ENCODE measurements at places on chromosomes 1 and 21.

- H3K27me3 ChIP-seq, result no peaks in the 10 kb centered on the region
- no peak for DNase-seq
- no peaks in the 10 kb centered on the region for H3K36me3 ChIP-seq
- no peaks in the 10 kb centered on the region for H3K4me1 ChIP-seq
- no peak overlapping the region for H3K27ac ChIP-seq
These were observed 469.3 kb downstream of the LTN1 start for GRCh38 chr21:28523367-28523766.

GRCh38 chr1:88746916-88747315, 62.8 kb downstream of the PKN2 start:
- no peak for DNase-seq
- no peaks in the 10 kb centered on the region for H3K27me3 ChIP-seq
- H3K36me3 ChIP-seq, result no peaks in the 10 kb centered on the region
- H3K27ac ChIP-seq, result no peak overlapping the region

DNA sequence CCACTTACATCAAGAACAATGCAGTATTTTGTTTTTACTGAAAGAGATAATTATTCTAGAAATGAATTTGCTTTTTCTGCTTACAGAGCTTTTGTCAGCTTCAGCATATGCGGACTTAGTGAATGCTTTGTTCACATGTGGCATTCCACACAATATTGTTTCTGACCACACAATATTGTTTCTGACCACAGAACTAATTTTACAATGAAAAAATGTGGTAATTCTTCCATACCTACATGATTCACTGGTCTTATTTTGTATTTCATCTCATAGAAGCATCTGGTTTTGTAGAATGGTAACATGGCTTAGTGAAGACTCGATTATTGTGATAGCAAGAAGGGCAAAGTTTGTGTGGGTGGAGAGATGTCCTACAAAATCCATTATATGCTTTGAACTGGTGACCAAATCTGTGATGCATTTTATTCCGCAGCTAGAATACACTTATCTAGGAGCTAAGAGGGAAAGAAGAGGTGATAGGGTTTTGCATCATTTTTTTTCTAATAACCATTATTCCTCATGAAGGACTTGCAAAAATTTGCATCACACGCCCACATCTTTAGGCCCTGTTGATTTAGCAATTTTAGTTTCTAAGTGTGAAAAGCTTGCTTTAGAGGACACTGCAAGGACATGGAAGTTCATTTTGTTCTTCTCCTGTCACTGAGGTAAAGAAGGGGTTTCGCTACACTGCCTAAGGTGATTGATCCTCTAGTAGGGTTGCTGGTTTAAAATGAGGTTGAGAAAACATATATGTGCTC, 75.3 kb downstream of the HLX start:
- no peak overlapping the region for H3K27ac ChIP-seq
- no peak for DNase-seq
- H3K27me3 ChIP-seq, result no peaks in the 10 kb centered on the region
- no peaks in the 10 kb centered on the region for H3K36me3 ChIP-seq

DNA sequence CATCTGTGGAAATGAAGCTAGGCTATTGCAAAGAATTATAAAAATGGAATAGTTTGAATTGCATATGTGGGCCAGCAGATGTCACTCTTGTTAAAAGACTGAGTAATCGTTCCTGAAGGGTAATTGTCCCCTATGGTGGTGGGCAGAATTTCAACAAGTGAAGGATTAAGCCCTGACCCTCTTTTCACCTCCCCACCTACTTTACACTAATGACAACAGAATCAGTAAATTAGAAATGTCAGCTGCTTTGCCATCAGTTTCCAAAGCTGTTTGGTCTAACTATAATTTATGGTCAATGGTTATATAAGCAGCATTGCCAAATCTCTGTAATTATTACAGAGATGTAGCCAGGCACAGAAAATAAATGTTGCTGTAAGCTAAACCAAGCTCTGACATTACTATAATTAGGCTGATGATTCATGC, 898.6 kb downstream of the AMY1C start:
- H3K27me3 ChIP-seq, result no peaks in the 10 kb centered on the region
- DNase-seq, result no peak
- H3K27ac ChIP-seq, result no peak overlapping the region
- H3K36me3 ChIP-seq, result no peaks in the 10 kb centered on the region
- no peaks in the 10 kb centered on the region for H3K4me1 ChIP-seq
- no peak overlapping the region for H3K4me3 ChIP-seq

DNA sequence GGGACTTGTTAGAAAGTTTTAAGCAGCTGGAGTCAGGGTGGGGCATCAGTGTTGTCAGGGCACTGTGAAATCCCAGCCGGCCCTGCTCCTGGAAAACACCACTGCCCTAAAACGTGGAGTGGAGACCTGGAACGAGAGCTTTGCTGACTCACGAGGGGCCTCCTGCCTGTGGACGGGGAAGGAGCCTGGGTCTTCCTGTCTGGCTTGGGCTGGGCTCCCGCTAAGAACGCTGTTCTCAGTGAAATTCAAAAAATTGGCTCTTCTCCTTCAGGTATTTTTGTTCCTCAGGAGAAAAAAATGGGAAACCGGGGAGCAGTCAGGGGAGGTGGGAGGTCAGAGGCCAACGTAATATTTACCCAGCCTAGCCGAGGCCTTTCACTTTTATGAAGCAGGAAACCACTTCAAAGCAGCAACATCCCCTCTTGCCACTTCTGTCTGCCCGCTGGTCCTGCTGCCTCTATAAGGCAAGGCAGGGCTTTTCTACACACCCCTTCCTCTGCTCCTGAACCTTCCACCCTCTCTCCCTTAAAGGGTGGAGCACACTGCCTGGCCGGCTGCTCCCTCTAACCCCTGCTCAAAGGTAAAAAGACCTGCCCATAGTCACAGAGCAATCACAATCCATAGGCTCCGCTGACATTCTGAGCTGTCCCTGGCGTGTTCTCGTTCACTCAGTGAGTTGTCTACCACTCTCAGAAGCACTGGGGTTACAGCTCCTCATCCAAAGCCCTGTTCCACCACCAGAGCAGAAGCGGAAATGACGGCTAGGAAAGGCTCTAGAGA, 8.0 kb downstream of the PLXNA2 start:
- H3K27me3 ChIP-seq, result peaks cover 3% of the 10 kb centered on the region
- no peak overlapping the region for H3K4me3 ChIP-seq
- peaks cover 25% of the 10 kb centered on the region for H3K4me1 ChIP-seq

- no peaks in the 10 kb centered on the region for H3K27me3 ChIP-seq
- 0 out of 2 replicates have a peak overlapping the region, but pooled peaks have one; percentile 22 for H3K4me3 ChIP-seq
- no peaks in the 10 kb centered on the region for H3K36me3 ChIP-seq
- peaks cover 36% of the 10 kb centered on the region for H3K4me1 ChIP-seq
These were observed 130.9 kb upstream of the ZBTB40 start for GRCh38 chr1:22320587-22321344.

DNA sequence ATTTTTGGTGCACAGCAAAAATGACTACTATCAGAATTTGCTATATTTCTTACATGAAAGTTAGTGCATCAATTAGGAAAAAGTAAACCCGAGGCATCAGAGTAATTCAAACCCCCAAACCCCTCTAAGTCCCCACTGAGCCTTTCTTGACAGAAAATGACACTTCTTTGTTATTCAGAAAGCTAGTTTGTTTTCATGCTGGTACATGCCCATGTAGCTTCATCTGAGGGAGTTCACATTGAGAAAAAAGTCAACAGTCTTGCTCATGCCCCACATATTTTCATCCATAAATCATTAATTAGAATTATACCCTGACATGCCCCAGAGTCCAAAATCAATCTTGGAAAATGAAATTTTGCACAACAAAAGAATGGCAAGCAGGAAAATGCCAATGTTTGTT, 39.9 kb upstream of the PDC start:
- DNase-seq, result no peak
- no peak overlapping the region for H3K27ac ChIP-seq
- H3K36me3 ChIP-seq, result no peaks in the 10 kb centered on the region
- peak overlapping the region; percentile 10 for H3K4me3 ChIP-seq

GRCh38 chr1:226195144-226195543, 8.6 kb upstream of the ACBD3 start:
- DNase-seq, result no peak
- no peaks in the 10 kb centered on the region for H3K27me3 ChIP-seq

DNA sequence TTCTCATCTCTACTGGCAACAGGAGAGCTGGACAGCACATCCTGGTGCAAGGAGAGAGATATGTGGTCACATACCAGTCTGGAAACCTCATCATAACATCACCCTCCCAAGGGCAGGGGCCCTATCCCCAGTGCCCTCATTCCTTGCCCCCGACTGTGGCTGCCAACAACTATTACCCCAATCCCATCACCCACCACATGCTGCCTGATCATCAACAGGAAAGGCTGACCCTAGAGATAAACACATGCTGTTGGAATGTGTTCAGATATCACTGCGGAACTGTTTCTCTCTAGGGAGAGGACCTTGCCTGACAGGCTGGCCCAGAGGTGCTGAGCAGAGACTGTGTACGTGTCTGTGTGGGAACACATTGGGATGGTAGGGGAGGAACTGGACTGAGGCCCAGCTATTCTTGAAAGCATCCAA, 4.5 kb upstream of the INKA2 start:
- no peaks in the 10 kb centered on the region for H3K36me3 ChIP-seq
- peaks cover 6% of the 10 kb centered on the region for H3K27me3 ChIP-seq
- H3K27ac ChIP-seq, result no peak overlapping the region
- H3K4me1 ChIP-seq, result peaks cover 2% of the 10 kb centered on the region

- no peak overlapping the region for H3K4me3 ChIP-seq
- no peaks in the 10 kb centered on the region for H3K27me3 ChIP-seq
- H3K36me3 ChIP-seq, result no peaks in the 10 kb centered on the region
- no peak overlapping the region for H3K27ac ChIP-seq
- DNase-seq, result no peak
These were observed 57.2 kb upstream of the ANGPTL1 start for GRCh38 chr1:178928041-178928440.

- DNase-seq, result no peak
- no peaks in the 10 kb centered on the region for H3K36me3 ChIP-seq
- H3K4me3 ChIP-seq, result no peak overlapping the region
These were observed 26.5 kb upstream of the SRP9 start for GRCh38 chr1:225750875-225751824.

GRCh38 chr1:109991400-109991925, 6.9 kb downstream of the AHCYL1 start:
- H3K36me3 ChIP-seq, result no peaks in the 10 kb centered on the region
- H3K27ac ChIP-seq, result no peak overlapping the region
- H3K27me3 ChIP-seq, result no peaks in the 10 kb centered on the region
- DNase-seq, result no peak

DNA sequence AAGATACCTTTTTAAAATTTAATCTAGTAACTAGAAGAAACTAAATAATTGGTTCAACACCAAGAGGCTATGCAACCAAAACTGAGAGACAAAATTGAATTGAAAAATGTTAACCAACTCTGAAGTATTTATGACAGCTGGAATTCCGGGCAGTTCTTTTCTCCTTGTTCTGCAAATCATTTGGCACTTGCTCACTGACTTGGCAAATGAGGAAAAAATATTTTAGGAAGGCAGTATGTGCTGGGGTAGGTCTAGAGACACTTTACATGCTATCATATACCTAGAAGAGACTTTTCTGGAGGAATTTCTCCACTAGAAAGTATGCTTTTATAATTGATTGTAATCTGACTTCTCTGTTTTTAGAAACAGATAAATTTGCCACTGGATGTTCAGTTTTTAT, 22.1 kb upstream of the SH3D21 start:
- no peak overlapping the region for H3K27ac ChIP-seq
- H3K27me3 ChIP-seq, result no peaks in the 10 kb centered on the region
- H3K4me1 ChIP-seq, result no peaks in the 10 kb centered on the region
- no peak for DNase-seq
- peaks cover 48% of the 10 kb centered on the region for H3K36me3 ChIP-seq

- no peaks in the 10 kb centered on the region for H3K36me3 ChIP-seq
- no peaks in the 10 kb centered on the region for H3K27me3 ChIP-seq
- no peak for DNase-seq
- no peak overlapping the region for H3K4me3 ChIP-seq
- no peak overlapping the region for H3K27ac ChIP-seq
These were observed 84.4 kb downstream of the STUM start for GRCh38 chr1:226632922-226633351.

DNA sequence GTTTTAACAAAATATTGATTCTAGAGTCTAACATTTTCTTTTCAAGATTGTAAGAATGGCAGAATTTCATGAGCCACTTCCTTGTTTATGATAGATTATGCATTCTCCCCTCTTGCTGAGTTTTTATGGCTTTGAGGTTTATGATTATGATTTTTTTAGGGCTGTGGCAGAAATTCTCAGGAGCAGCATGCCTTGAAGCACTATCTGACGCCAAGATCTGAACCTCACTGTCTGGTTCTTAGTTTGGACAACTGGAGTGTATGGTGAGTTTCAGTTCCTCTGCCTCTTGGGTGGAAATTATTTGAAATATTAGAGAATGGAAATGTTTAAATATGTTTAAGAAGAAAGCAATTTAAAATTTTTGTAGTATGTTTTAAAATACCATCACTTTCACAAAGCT, 10.2 kb downstream of the USP16 start:
- no peak overlapping the region for H3K4me3 ChIP-seq
- H3K36me3 ChIP-seq, result peaks cover 49% of the 10 kb centered on the region
- no peaks in the 10 kb centered on the region for H3K27me3 ChIP-seq
- H3K27ac ChIP-seq, result no peak overlapping the region

DNA sequence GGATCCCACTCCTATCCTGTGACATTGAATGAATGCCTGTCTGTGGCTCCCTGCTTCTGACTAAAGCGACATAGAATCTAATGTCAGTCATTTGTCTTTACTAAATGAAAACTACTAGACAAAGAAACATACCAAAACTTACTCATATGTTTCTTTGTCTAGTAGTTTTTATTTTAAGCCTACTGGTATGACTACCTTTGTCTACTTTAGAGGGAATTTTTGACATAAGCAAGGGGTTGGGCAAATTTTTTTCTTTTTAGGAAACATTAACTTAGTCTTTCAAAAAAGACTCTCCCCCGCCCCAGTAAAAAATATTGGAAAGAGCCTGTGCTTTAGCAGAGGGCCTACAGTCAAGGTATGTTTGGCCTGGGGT, 4.9 kb downstream of the NEK7 start:
- no peak for DNase-seq
- no peaks in the 10 kb centered on the region for H3K36me3 ChIP-seq
- H3K4me1 ChIP-seq, result peaks cover 4% of the 10 kb centered on the region
- no peaks in the 10 kb centered on the region for H3K27me3 ChIP-seq
- H3K4me3 ChIP-seq, result no peak overlapping the region
- no peak overlapping the region for H3K27ac ChIP-seq

DNA sequence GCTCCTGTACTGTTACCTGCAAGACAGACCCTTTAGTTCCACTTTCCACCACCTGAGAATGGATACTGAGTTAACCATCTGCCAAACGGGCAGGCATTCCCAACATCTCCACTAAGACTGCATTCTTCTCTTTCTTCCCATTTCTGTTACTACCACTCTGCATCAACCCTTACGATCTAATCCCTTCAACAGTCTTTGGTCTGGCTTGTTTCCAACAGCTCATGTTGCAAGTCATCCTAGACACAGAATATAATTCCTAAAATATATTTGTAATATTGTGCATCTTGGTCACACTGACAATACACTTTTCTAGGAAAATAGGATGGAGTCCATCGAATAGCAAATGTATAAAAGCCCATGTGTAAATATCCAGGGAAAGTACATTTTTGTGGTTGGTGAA, 166.7 kb downstream of the SIPA1L2 start:
- H3K27ac ChIP-seq, result no peak overlapping the region
- peaks cover 3% of the 10 kb centered on the region for H3K4me1 ChIP-seq
- no peak for DNase-seq
- H3K36me3 ChIP-seq, result no peaks in the 10 kb centered on the region
- no peak overlapping the region for H3K4me3 ChIP-seq

All from H1 (cell line).